ENCODE measurements at places on chromosomes 16 and 17.
A peak's percentile ranks its signal among the peaks of the same experiment; 100 is the strongest.

GRCh38 chr16:69465083-69465721 is 40.8 kb downstream of the CYB5B start:
- DNase-seq, result no peak

GRCh38 chr17:79948945-79949655 is 86.6 kb downstream of the TBC1D16 start:
- no peak for DNase-seq

- no peak for DNase-seq
These were observed 16.0 kb downstream of the TRIM25 start for GRCh38 chr17:56897646-56898424.

- DNase-seq, result no peak
These were observed 22.4 kb downstream of the SLC7A5 start for GRCh38 chr16:87846705-87847466.

DNA sequence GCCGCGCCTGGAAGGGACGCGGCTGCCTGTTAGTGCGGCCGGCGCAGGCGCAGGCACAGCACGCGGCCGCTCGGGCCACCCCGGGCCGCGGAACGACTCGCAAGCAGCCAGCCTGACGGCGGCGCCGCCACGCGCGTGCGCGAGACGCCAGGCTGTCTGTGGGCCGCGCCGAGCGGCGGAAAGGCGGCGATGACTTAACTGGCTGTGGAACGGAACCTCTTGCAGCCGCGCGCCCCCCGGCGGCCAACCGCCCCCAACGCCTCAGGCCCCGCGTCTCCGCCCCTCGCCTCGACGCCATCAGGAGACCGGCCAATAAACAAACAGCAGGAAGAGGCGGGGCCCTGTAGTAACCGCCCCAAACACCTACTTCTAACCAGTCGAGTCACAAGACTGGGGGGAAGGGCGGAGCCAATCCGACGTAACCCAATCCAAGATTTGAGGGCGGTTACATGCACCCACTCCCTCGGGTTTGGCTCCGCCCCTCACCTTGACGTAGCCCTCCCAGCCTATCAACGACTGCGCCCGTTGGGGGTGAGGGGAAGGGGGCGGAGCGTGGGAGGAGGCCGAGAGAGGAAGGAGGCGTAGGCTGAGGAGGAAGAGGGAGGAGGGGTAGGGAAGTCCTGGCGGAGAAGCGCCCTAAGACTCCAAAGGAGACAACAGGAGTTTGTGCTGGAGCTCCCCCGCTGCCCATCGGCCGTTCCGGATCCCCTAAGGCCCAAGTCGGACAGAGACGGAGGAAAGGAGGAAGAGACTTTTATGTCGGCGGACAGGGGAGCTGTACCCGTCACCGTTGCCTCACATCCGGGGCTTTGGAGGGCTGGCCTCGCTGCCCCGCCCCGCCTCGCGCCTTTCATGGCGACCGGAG is at the start of gene FBRS:
TSS of gene FBRS (plus strand) at position 566 of the 865 bp plus-strand sequence. CDS start 1,088 bp downstream, outside the sequence.
- peak; percentile 100 for DNase-seq

DNA sequence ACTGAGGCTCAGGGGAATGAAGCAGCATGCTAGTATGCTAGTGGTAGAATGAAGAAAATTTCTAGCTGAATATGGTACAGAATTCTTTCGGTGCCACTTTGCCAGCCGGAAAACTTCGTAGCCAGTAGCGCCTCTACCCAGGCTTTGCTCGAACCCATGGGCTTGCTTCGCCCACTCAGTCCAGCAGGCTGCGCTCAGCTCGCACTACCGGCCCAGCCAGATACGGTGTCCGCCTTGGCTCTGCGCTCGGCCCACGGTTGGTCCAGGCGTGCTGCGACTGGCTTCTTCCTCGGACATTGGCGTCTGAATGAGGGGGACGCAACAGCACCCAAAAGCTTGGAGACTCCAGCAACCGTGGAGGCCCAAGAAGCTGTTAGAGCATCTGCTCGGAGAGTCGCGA is 372.5 kb upstream of the CDH8 start:
- no peak for DNase-seq

Measured in stimulated activated CD4-positive, alpha-beta T cell treated with anti-CD3 and anti-CD28 coated beads, Interleukin-1b, Interleukin-23, amount 100 ng/mL, for 48 hours (primary cell).